Urinary bladder (tissue), 4 donors: ENCODE measurements at places on chromosomes 16 and 17. TPM values are rescaled to one million over a fixed set of nuclear protein-coding genes. Genes with fewer than 3 reads are reported as not detected.

The CALCOCO2 gene
- 165 TPM for polyA plus RNA-seq

The PPM1E gene
- polyA plus RNA-seq, result 0.25 TPM

The CLDN9 gene
- 0.04 TPM for polyA plus RNA-seq

The SALL1 gene
- polyA plus RNA-seq, result 4.1 TPM

The UTS2R gene
- not detected for polyA plus RNA-seq

The KATNIP gene
- polyA plus RNA-seq, result 9.4 TPM

The B3GNT9 gene
- 26.4 TPM for polyA plus RNA-seq

The CPNE7 gene
- polyA plus RNA-seq, result 1.8 TPM

The PRR29 gene
- polyA plus RNA-seq, result 0.34 TPM

The FBXW10 gene
- 0.03 TPM for polyA plus RNA-seq

The MYO15B gene
- 78.1 TPM for polyA plus RNA-seq

The KRTAP3-2 gene
- polyA plus RNA-seq, result not detected

The PABPN1L gene
- not detected for polyA plus RNA-seq

The EXOC3L1 gene
- polyA plus RNA-seq, result 3.7 TPM

The KRT12 gene
- not detected for polyA plus RNA-seq

The UBE2Z gene
- 56.3 TPM for polyA plus RNA-seq

The KRTAP4-1 gene
- polyA plus RNA-seq, result not detected

The PRSS8 gene
- polyA plus RNA-seq, result 1.6 TPM

The FTSJ3 gene
- 38.0 TPM for polyA plus RNA-seq

The BMERB1 gene
- polyA plus RNA-seq, result 77.0 TPM

The TP53TG3F gene
- polyA plus RNA-seq, result not detected

The TBC1D3G gene
- not detected for polyA plus RNA-seq

The ATP2A3 gene
- polyA plus RNA-seq, result 28.1 TPM

The RASL10B gene
- 3.0 TPM for polyA plus RNA-seq

The EMC8 gene
- polyA plus RNA-seq, result 19.0 TPM

The C17orf100 gene
- polyA plus RNA-seq, result 3.0 TPM

The MYH11 gene
- 5,010 TPM for polyA plus RNA-seq

The INCA1 gene
- polyA plus RNA-seq, result 1.3 TPM

The CIITA gene
- polyA plus RNA-seq, result 6.4 TPM

The SNX20 gene
- 1.0 TPM for polyA plus RNA-seq

The CA5A gene
- polyA plus RNA-seq, result not detected

The SYT17 gene
- polyA plus RNA-seq, result 1.8 TPM

The DPEP2 gene
- polyA plus RNA-seq, result 2.5 TPM

The SLC13A2 gene
- 0.03 TPM for polyA plus RNA-seq

The KRTAP4-6 gene
- polyA plus RNA-seq, result not detected

The KRT16 gene
- 0.20 TPM for polyA plus RNA-seq

The CCDC40 gene
- polyA plus RNA-seq, result 2.2 TPM

The ALDH3A2 gene
- 43.7 TPM for polyA plus RNA-seq
